NCI-H187 treated with DMSO at 0.1 percent for 48 hours (cell line): ENCODE measurements at places on chromosomes 16 and 17.

DNA sequence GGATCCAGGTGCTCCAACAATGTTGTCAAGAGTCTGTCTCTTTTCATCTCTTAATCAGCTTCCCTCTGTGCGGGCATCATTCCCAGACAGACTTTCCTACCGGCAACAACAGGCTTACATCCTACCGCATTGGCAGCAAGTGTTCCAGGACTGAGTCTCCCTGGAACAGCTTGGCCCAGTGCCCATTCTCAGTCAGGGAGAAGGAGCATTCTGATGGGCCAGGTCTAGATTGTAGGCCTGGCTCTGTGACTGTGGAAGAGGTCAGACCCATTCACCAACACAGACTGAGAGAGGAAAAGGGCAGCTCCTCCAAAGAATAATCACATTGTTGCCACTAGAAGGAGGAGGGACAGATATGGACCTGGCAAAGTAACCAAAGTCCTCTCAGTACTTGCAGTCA is 68.1 kb upstream of the TMEM132E start:
- no peak for DNase-seq

DNA sequence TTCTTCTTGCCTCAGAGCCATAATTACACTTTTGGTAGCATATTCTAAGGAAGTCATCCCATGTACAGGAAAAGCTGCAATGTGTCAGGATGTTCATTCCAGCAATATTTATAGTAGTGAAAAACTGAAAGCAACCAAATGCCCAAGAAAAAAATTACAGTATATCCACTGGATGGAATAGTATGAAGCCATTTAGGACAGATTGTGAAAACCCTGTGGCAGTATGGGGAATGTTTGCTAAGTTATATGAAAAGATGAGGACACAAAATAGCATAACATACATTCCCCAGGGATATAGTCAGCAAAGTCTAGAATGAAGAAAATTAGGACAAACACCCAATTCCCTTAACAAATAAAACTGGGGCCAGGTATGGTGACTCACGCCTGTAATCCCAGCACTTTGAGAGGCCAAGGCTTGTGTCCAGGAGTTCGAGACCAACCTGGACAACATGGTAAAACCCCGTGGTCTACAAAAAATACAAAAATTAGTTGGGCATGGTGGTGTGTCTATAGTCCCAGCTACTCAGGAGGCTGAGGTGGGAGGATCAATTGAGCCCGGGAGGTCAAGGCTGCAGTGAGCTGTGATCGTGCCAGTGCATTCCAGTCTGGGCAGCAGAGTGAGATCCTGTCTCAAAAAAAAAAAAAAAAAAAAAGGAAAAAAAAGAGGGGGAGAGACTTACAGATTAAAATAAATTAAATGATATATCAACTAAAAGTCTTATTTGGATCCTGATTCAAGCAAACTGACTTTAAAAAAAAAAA is 2.3 kb downstream of the LRRC3C start:
- no peak for DNase-seq

DNA sequence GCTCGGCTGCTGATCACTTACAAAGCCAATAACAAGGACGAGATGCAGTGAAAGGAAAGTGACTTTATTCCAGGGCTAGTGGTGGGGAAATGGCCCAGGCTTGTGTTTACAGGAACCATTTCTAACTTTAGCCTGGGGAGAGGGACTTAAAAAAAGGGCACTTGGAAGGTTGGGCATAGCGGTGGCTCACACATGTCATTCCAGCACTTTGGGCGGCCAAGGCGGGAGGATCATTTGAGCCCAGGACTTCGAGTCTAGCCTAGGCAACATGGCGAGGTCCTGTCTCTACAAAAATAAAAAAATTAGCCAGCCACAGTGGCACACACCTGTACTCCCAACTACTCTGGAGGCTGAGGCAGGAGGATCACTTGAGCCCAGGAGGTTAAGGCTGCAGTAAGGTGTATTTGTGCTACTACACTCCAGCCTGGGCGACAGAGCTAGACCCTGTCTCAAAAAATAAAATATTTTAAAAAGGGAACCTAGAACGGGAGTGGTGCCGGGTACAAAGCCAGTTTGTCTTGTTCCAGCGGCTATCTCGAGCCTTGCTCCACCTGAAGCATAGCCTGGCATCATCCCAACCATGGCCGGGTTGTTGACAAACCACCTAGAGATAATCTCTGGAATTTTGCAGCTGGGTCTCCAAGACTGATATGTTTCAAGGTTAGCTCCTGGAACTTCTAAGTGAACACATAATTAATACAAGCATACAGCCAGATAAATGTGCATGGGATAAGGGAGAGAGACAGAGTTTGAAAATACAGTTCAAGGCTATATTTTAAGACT is 5.7 kb upstream of the TVP23A start:
- no peak for DNase-seq

GRCh38 chr16:396605-397004 is 394 bp upstream of the NME4 start:
- DNase-seq: no peak

DNA sequence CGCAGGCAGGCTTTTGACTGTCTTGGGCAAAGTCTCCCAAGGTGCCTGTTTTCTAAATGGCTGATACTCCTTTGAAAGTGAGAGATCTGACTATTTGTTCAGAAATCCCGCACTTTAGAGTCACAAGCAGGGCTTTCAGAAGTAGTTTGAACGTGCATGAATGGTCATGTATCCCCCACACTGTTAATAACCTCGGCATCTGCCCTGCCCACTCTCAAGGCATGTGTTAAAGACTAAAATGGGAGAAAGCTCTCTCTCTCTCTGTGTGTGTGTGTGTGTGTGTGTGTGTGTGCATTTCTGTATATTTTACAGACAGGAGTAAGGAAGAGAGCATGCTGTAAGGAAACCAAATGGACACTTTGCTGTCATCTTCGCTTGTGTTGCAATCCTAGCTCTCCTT is 163.7 kb downstream of the MAF start:
- DNase-seq: no peak

- no peak for DNase-seq
These were observed 119.7 kb upstream of the MYOCD start for GRCh38 chr17:12545877-12546513.
